ENCODE measurements at places on chromosomes 2 and 18. TPM values are rescaled to one million over a fixed set of nuclear protein-coding genes. Genes with fewer than 3 reads are reported as not detected.

DNA sequence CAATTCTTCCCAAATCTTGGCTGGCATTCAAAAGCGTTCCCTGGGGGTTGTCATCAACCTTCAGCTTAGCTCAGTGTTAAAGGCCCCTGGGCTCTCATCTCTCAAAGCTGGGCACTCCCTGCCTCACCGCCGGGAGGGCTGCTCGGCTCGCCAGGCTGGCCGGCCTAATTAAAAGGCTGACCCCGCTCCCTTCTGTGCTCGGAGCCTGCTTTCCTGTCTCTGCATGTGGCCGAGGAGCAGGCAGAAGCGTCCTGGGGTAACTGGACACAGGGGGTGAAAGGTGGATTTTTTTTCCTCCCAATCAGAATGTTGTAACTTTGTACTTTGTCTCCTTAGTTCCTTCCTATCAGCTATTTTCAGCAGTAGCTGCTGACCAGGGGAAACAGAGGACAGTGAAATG, 231.1 kb downstream of the GBX2 start:
- no peak overlapping the region for H3K4me3 ChIP-seq
- H3K4me1 ChIP-seq: peaks cover 14% of the 10 kb centered on the region
- peaks cover 2% of the 10 kb centered on the region for H3K27me3 ChIP-seq
- DNase-seq: no peak
- H3K36me3 ChIP-seq: peaks cover 29% of the 10 kb centered on the region
- no peak overlapping the region for H3K27ac ChIP-seq

CTNNA2 gene
- 76.2 TPM for total RNA-seq

DNA sequence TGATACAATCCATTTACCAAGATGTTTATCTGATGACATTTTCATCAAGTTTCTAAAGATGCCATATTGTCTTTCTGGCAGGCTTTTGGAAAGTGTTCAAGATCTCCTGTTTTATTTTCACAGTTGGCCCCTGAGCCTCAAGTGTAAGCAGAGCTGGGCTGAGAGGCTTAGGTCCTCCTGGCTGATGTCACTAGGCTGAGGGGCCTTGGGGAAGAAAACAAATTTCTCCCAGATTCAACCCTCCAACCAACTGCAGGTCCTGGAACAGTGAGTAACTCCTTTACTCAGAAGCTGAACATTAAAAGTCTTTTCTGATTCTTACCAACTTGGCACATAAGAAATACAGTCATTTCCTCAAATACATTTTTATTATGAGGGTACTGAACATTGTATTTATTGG, 14.9 kb upstream of the IL1RL1 start:
- H3K4me3 ChIP-seq: no peak overlapping the region
- no peaks in the 10 kb centered on the region for H3K4me1 ChIP-seq
- no peaks in the 10 kb centered on the region for H3K27me3 ChIP-seq
- H3K27ac ChIP-seq: no peak overlapping the region
- H3K36me3 ChIP-seq: no peaks in the 10 kb centered on the region

DNA sequence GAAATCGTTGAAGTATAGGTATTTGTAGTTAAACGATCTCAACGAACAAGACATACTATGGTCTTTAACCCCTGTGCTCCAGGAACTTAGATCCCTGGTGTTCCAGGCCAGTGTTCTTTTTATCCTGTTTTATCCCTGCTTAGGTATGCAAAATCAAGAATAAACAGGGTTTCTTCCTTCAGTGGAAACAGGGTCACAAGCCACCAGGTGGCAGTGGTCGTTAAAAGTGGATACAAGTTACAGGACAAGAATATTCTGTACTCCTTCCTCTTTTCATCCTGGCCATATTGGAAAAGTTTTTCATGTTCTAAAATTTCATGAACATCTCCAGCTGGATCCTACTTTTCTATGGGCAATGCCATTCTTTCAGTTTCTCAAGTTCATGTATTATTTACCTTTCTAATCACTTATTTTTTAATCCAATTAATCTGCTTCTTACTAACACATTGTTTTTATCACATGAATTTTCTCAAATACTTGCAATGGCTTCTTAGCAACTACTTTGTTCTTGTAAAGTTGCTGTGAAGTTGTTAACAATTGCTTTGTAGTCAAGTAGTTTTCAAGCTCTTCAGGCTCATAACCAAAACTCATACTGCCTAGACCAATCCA, 16.4 kb upstream of the HNMT start:
- peak; percentile 74 for DNase-seq
- no peak overlapping the region for H3K27ac ChIP-seq
- no peak overlapping the region for H3K4me3 ChIP-seq
- peaks cover 15% of the 10 kb centered on the region for H3K4me1 ChIP-seq

- H3K27ac ChIP-seq: no peak overlapping the region
- no peaks in the 10 kb centered on the region for H3K4me1 ChIP-seq
- no peaks in the 10 kb centered on the region for H3K36me3 ChIP-seq
- no peaks in the 10 kb centered on the region for H3K27me3 ChIP-seq
- no peak overlapping the region for H3K4me3 ChIP-seq
- no peak for DNase-seq
These were observed 79.9 kb downstream of the THADA start for GRCh38 chr2:43515807-43516497.

DNA sequence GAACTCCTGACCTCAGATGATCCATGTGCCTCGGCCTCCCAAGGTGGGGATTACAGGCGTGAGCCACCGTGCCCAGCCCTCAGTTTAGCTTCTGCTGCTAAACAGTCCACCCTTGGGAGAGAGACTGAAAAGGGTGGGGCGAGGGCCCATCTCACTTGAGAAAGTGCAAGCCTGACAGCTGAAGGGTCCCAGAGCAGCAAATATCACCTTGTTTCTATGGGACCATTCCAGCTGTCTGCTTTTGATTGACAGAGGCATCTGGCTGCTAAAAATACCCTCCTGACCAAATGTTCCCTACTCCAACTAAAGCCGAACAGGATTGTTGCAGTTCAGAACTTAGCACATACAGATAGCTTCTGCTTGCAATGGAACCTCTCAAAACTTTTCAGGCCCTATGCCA, 436 bp upstream of the SMYD1 start:
- H3K27ac ChIP-seq: no peak overlapping the region
- H3K4me3 ChIP-seq: no peak overlapping the region
- no peak for DNase-seq
- H3K36me3 ChIP-seq: no peaks in the 10 kb centered on the region

- no peak overlapping the region for H3K27ac ChIP-seq
- peaks cover 5% of the 10 kb centered on the region for H3K36me3 ChIP-seq
- H3K4me1 ChIP-seq: no peaks in the 10 kb centered on the region
- no peak for DNase-seq
These were observed 834.5 kb upstream of the SALL3 start for GRCh38 chr18:78145096-78145495.

DNA sequence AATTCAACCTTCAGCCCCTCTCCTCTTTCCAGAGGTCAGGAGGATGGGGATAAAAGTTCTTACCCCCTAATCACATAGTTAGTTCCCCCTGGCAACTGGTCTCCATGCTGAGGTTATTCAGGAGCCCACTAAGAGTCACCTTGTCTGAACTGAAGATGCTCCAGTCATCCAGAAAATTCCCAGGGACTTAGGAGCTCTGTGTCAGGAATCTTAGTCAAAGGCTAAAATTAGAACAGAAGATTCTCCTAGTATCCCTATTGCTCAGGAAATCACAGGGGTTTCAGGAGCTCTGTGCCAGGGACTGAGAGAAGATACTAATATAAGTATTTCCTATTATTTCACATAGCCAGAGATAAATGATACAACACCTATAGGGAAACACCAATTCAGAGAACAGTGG, 37.3 kb upstream of the LONRF2 start:
- H3K4me3 ChIP-seq: no peak overlapping the region
- H3K27ac ChIP-seq: no peak overlapping the region
- H3K4me1 ChIP-seq: no peaks in the 10 kb centered on the region
- no peaks in the 10 kb centered on the region for H3K27me3 ChIP-seq

SLC14A1 gene
- total RNA-seq: not detected

GRCh38 chr2:39469807-39470206, 32.7 kb upstream of the MAP4K3 start:
- no peak overlapping the region for H3K27ac ChIP-seq
- no peak overlapping the region for H3K4me3 ChIP-seq
- H3K27me3 ChIP-seq: no peaks in the 10 kb centered on the region

KCTD1 gene
- total RNA-seq: 18.8 TPM

- H3K27ac ChIP-seq: no peak overlapping the region
- H3K4me3 ChIP-seq: no peak overlapping the region
- no peaks in the 10 kb centered on the region for H3K36me3 ChIP-seq
- H3K27me3 ChIP-seq: no peaks in the 10 kb centered on the region
- DNase-seq: no peak
- H3K4me1 ChIP-seq: no peaks in the 10 kb centered on the region
These were observed 814.9 kb upstream of the NRXN1 start for GRCh38 chr2:51846796-51847195.

DNA sequence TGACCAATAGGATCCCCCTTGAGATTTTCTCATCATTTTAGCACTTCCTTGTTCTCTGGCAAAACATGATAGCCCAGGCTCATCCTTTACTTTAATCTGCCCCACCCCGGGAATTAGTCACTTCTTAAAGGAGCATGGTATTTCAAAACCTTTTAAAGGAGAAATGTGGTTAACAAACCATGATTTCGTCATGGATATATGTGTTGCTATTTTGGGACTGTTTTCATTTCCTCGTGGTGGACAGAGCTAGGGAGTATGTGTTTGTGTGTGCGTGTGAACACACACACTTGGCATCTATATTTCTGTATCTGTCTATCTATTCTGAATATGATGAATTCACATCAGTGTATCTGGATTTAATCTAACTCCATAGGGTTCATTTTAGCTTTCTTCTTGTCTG, 128.1 kb downstream of the BIRC6 start:
- H3K27ac ChIP-seq: peak overlapping the region; percentile 11
- no peaks in the 10 kb centered on the region for H3K27me3 ChIP-seq
- peaks cover 2% of the 10 kb centered on the region for H3K4me1 ChIP-seq
- no peaks in the 10 kb centered on the region for H3K36me3 ChIP-seq
- no peak overlapping the region for H3K4me3 ChIP-seq
- no peak for DNase-seq

GRCh38 chr2:28430788-28431418, 38.2 kb downstream of the FOSL2 start:
- no peak overlapping the region for H3K4me3 ChIP-seq
- peaks cover 6% of the 10 kb centered on the region for H3K36me3 ChIP-seq
- no peak overlapping the region for H3K27ac ChIP-seq
- no peaks in the 10 kb centered on the region for H3K27me3 ChIP-seq
- DNase-seq: no peak

- no peak overlapping the region for H3K4me3 ChIP-seq
- peaks cover 3% of the 10 kb centered on the region for H3K4me1 ChIP-seq
- H3K27me3 ChIP-seq: no peaks in the 10 kb centered on the region
These were observed 754.5 kb downstream of the SATB2 start for GRCh38 chr2:198703281-198703680.

L3MBTL4 gene
- 0.32 TPM for total RNA-seq

TCF23 gene
- total RNA-seq: not detected

DNA sequence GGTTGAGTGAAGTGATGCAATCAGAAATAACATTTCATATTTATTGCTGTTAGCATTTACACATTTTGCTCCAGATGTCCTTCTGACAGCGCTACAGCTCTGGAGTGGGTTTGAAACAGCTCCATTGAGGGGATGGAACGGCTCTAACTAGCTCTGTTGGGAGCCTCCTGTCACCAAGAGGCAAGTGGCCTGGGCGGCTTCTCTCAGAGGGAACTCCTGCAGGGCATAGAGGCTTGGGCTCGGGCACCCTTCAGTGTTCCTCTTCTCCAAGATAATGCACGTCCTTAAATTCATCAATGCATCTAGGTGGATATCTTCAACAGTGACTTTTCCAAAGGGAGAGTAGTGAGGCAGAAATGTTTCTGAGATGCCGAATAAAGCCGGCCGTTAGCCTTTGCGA, 122.5 kb downstream of the CNTNAP5 start:
- H3K36me3 ChIP-seq: no peaks in the 10 kb centered on the region
- DNase-seq: no peak
- no peaks in the 10 kb centered on the region for H3K4me1 ChIP-seq
- no peak overlapping the region for H3K27ac ChIP-seq
- H3K4me3 ChIP-seq: no peak overlapping the region

- peaks cover 23% of the 10 kb centered on the region for H3K4me1 ChIP-seq
- no peak overlapping the region for H3K27ac ChIP-seq
- no peaks in the 10 kb centered on the region for H3K36me3 ChIP-seq
- DNase-seq: peak; percentile 35
These were observed 49.7 kb downstream of the LIMS1 start for GRCh38 chr2:108583903-108584520.

GRCh38 chr18:75592527-75592926, 165.0 kb upstream of the SMIM21 start:
- no peaks in the 10 kb centered on the region for H3K4me1 ChIP-seq
- H3K4me3 ChIP-seq: no peak overlapping the region
- H3K27me3 ChIP-seq: no peaks in the 10 kb centered on the region

GRCh38 chr2:37793004-37793403, 121.6 kb upstream of the CDC42EP3 start:
- H3K4me3 ChIP-seq: no peak overlapping the region
- H3K27ac ChIP-seq: no peak overlapping the region
- no peak for DNase-seq

ADAM23 gene
- 16.4 TPM for total RNA-seq

GRCh38 chr2:77101796-77102452, 420.3 kb downstream of the LRRTM4 start:
- H3K27me3 ChIP-seq: no peaks in the 10 kb centered on the region
- no peaks in the 10 kb centered on the region for H3K36me3 ChIP-seq
- no peak overlapping the region for H3K27ac ChIP-seq
- H3K4me3 ChIP-seq: no peak overlapping the region
- H3K4me1 ChIP-seq: no peaks in the 10 kb centered on the region

UGT1A8 gene
- total RNA-seq: not detected

GRCh38 chr2:186544255-186544675, 45.6 kb upstream of the ITGAV start:
- H3K36me3 ChIP-seq: no peaks in the 10 kb centered on the region
- no peak overlapping the region for H3K27ac ChIP-seq
- H3K27me3 ChIP-seq: no peaks in the 10 kb centered on the region
- DNase-seq: no peak
- H3K4me1 ChIP-seq: no peaks in the 10 kb centered on the region

REG1B gene
- total RNA-seq: not detected

DNA sequence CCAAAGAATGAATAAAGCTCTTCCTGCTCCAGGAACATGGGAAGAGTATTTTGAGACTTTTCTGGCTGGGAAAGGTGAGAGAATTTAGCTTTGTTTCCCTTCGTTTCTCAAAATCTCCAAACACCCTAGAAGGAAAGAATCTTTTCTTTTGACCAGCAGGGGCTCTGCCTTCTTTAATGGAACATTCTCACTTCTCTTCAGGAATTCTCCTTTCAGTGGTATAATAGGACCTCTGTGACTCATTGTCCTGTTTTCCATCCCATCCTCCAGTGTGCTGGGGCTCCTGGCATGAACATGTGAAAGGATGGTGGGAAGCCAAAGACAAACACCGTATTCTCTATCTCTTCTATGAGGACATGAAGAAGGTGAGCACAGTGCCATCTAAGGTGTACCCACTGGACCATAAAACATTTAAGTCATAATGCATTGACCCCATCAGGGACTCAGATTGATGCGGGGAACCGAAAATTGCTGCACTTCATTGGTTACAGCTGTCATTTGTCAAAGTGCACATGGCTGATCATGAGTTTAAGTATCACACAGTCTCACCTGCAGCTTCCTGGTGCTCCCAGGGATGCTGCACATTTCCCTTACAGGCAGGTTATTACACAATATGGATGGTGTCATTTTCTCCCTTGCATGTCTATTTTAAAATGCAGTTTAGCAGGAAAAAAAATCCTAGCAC, 5.5 kb downstream of the SULT1C4 start:
- no peak overlapping the region for H3K27ac ChIP-seq
- no peaks in the 10 kb centered on the region for H3K36me3 ChIP-seq
- H3K4me1 ChIP-seq: no peaks in the 10 kb centered on the region
- H3K27me3 ChIP-seq: no peaks in the 10 kb centered on the region
